ENCODE measurements at places on chromosomes 13 and 19.

- no peak for DNase-seq
These were observed 204.2 kb downstream of the DCLK1 start for GRCh38 chr13:35926859-35927530.

DNA sequence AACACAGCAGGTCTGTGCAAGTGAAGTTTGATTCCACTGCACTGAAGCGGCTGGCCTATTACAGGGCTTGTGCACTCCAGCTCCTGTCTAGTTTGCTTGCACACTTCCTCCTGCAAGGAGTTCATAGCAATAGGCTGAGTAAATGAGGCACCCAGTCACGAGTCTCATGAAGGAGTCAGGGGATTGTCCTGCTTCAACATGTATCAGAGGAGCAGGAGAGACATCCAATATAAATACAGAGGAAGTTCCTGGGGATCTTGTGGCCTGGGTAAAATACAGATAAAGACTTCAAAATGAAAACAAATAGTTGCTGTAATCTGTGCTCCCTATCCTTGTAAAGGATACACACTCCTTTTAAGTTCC, 259.9 kb downstream of the SLITRK1 start:
- no peak for DNase-seq

DNA sequence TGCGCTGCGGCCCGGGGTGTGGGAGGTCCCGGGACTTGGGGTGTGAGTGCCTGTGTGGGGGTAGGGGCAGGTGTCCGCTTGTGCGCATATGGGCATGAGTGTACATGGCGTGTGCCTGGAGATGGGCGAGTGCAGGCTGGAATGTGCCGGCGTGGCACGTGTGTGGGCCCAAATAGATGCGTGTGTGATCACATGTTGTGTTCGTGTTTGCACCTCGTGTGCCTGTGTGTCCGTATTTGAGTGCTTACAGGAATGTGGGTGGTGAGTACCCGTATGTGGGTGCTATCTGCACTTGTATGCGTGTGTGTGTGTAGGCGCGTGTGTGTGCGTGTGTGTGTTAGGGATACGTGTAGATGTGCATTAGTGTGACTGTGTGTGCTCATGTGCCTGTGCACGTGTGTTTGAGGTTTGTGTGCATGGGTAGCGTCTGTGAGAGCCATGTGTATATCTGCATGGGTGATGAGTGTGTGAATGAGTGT, 3.4 kb downstream of the ZNF536 start:
- DNase-seq: no peak

DNA sequence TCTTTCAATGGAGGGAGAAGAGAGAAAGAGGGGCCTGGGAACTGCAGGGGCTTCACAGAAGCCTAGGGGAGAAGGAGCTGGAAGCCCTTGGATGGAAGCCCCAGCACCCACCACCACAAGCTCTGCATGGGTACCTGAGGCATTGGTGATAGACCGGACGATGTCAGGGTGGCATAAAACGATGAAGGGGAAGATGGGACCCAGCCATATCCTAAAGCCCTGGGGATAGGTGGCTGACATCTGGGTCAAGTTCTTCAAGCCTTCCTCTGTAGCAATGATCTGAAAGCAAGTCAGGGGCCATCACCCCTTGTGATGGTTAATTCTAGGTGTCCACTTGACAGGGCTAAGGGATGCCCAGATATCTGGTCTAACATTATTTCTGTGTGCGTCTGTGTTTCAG, 11.2 kb upstream of the OR10H5 start:
- no peak for DNase-seq

- no peak for DNase-seq
These were observed 924.0 kb downstream of the PCDH9 start for GRCh38 chr13:66305961-66306617.

DNA sequence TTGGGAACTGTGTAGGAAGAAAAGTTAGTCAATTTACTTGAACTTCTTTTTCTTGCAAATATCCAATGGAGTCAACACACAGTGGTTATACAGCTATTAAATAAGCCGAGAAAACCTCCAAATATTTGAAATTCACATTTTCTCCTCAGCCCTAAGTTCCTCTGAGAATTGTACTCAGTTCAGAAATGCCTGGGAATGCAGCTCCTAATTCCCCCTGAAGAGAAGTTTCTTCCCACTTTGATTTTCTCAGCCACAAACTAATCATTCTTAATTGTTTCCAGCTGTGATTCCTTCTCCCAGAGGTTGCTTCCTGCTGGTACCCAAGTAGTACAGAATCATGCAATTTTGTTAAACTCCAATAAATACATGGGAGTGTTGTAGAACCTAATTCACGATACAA, 246.1 kb upstream of the MIR17HG start:
- DNase-seq: no peak
